ENCODE measurements at places on chromosomes 6 and 20.

GRCh38 chr6:56842686-56843475 is 112.0 kb upstream of the BEND6 start:
- peak; percentile 78 for DNase-seq

DNA sequence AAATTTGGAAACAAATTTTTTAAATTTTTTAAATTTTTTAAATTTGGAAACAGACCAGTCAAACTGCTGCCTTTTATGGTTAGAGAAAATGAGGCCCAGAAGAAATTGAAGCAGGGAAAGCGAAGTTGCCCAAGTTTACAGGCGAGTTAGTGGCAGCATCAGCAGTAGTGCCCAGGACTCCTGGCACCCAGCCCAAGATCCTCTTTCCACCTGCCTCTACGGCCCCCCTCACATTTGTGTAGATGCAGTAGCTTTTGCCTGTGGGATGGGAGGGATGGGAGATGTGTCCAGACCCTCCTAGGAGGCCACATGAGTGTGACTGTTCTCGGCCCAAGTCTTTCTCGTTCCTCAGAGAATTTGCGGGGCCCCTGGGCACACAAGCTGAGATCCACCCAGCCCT is 49.8 kb downstream of the HNF4A start:
- no peak for DNase-seq

- peak; percentile 41 for DNase-seq
Observed at GRCh38 chr20:39249798-39250197, 287.7 kb downstream of the DHX35 start.

GRCh38 chr20:8709627-8710026 is 359.3 kb upstream of the PLCB4 start:
- no peak for DNase-seq

DNA sequence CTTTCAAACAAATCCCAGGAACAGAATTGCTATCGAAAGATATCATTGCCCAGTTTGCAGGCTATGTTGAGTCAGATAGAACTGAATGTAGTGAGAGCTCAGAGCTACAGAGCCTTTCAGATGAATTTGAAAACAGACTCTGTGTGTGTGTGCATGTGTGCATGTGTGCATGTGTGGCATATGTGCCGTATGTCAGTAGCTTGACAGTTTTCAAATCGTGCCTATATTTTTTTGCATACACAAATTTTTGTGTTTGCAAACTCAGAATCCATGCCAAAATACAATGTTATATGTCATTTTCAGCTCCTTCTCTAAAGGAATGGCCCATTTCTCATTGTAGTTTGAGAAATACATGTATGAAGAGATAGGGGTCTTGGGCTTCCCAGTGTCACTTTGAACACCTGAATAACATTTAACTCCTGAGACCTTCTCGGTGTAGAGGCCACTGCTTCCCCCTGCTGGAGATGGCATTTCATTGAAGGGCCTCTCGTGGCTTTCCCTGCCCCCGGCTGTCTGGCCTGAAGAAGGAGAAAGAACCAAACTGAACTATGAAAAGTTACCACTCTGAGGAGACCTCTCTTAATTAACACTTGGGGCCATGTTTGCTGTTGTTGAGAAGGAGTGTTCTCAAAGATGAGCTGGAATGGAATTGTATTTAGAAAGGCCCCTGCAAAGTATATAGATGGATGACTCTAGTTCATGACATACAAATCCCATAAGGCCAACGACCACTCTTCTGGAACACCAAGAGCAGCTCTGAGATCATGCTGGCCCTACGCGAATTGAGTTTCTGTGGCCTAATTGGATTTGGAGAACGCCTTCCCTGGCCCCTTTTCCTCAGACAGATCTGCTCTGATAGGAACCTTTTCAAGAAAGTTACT is 58.7 kb downstream of the VAPB start:
- DNase-seq = peak; percentile 71

- DNase-seq = no peak
Observed at GRCh38 chr6:122428781-122429180, 29.3 kb downstream of the HSF2 start.

DNA sequence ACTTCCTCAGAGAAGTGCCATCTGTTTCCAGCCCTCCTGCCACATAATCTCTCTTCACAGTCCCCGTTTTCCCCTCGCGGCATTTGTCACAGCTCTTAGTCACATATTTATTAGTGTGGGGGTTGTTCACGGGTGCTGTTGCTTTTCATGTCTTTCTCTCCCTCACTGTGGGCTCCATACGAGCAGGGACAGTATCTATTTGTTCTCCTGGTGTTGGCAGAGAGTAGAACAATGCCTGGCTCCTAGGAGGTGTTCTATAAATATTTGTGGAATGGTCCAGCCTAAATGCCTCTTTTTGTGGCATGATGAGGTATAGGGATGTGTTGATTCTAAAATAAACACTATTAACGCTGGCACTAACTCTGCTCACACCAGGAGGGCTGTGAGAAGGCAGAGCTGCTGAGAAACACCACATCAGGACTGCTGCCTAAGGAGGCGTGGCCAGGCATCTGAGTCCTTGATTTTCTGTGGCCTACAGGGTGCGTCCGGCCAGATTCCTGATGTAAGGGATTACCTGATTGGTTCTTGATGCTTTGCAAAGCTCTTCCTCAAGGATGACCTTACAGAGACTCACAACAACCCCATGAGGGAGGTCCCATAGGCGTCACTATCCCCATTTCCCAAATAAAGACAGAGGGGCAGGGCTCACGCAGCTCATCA is 219.8 kb upstream of the ARID1B start:
- peak; percentile 98 for DNase-seq

GRCh38 chr6:106731144-106731842 is 101.9 kb downstream of the QRSL1 start:
- no peak for DNase-seq

- no peak for DNase-seq
Observed at GRCh38 chr6:142376115-142376514, 74.3 kb downstream of the ADGRG6 start.

DNA sequence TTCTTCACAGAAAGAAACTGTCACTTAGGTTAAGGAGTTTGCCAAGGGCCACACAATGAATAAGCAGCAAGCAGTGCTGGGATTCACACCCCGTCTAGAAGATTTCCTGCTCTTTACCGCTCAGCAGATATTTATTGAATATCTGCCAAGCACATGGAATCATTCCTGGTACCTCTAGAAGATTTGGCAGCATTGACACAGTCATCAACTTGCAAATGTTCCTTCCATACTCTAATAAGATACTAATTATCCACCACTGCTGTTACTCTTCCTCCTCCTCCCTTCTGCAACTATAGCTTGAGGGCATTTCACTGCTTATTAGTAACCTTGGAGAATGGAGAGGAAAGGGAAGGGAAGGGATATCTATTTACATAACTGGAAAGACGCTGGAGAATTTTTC is 13.0 kb downstream of the MOXD1 start:
- DNase-seq = no peak

- DNase-seq = no peak
Observed at GRCh38 chr6:4719491-4719890, 56.7 kb upstream of the CDYL start.

DNA sequence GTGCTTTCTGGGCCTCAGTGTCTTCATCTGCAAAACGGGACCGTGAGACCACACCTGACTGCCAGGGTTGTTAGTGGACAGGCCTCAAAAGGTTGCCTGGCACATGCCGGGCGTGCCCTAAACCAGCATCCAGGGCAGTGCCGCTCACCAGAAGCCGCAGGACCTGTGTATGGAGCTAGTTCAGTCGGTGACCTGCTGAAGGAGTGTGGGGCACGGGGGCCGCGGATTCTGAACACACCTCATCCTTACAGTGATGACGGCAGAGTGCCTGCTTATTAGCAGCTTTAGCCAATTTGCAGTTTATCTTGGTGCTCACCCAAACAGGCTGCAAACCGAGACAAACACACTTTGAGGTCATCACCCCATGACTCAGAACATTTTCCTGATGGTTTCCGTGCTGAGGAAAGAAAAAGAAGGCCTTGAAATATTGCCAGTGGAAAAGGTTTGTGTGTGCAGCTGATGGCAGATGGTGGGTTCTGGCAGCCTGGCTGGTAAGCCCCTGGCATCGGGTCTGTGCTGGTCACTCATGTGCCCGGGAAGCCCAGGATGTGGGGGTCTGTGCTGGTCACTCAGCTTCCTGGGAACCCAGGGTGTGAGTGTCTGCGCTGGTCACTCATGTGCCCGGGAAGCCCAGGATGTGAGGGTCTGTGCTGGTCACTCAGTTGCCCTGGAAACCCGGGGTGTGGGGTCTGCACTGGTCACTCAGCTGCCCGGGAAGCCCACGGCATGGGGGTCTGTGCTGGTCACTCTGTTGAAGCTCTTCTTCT is 153.8 kb downstream of the ERMARD start:
- DNase-seq = peak; percentile 24

DNA sequence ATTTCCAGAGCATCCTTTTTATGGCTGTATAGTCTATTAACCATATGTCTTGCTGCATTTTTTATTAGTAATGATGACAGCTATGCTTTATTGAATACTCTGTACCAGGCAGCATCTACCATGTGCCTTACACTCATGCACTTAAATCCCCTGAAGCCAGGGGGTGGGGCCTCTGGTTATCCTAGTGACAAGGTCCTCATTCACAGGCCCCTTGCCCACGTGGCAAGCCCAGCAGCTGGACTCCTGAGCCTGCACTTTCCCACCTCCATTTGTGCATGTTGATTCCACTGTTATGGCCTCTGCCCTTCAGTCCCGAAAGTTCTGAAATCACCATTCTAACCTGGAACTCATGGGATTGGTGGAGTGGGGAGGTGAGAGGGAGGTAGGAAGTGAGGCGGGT is 22.3 kb downstream of the ACTR5 start:
- no peak for DNase-seq

- DNase-seq = no peak
Observed at GRCh38 chr6:98241630-98242029, 592.7 kb upstream of the POU3F2 start.

DNA sequence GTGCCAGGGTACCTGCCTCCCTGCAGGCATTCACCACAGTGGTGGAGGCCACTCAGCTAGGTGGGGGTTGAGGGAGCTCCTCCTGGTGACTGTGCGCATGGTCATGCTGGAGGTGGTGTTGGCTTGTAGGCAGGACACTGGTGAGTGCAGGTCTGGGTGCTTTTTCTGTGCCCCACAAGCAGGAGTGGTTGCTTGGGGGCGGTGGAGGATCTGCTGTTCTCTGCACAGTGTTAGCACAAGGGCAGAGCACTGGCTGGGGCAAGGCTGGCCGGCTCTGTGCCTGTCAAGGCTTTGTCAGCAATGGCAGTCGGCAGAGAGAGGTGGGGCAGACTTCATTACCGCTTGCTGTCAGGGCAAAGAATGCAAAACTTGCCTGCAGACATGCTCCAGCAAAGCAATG is 632.1 kb upstream of the ID4 start:
- DNase-seq = no peak

GRCh38 chr6:113813142-113813541 is 44.0 kb upstream of the MARCKS start:
- peak; percentile 10 for DNase-seq

DNA sequence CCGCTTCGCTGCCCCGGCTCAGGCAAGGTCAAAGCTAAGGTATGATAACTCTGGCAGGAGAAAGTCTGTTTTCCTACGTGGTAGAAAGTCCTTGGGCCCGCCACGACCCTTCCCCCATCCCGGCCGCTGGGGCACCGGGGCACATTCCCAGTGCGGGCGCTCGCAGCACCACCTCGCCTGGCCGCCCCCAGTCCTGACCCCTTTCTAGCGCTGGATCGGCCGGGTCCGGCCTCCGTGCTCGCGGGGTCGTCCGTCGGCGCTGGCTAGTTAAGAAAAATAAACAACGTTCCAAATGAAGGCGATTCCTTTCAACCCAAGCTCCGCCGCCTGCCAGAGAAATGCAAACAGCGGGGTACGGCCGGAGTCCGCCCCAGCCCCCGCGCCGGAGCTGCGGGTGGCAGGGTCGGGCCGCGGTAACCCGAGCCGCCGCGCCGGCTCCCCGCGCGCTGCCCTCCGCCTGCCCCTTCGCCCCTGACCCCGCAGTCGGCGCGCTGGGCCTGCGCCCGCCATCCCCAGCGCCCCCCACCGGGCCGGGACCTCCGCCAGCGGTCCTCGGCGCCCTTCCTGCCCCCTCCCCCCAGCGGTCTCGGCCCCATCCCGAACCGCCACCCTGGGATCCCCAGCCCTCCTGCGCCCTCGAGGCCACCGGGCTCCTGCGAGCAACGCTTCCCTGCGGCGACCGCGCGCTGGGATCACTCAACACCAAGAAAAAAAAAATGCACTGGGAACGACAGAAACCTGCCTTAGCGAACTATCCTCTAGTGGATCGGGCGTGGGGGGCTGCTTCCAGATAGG is 37.6 kb downstream of the NCR2 start:
- DNase-seq = peak; percentile 9

DNA sequence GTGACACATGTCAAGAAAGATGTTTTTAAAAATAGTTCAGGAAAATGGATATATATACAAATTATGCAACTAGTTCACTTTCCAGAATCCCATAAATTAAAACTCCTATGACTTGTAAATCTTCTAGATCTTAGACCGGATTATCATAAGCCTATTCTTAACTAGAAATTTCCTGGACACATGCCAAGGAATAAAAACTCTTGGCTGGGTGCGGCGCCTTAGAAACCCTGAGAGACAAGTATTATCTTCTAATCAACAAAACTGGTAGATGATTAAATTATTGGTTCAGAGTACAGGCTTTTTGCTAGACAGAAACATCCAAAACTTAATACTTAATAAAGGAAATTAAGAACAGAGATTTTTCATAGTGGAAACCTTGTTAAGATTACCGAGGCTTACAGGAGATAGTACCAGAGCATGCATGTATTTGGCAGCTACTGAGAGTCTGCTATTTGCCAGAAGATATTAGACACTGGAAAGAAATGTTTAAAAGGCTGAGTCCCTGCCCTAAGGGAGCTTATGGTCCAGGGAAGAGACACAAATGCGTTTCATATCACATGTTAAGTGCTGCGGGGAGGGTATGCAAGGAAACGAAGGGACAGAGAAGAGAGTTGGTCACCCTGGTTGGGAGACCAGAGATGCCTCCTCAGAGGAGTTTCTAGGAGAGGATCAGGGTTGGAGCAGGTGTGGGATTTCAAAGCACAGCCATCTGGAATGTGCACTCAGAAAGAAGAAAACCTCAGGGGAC is 46.5 kb upstream of the IFNGR1 start:
- no peak for DNase-seq

DNA sequence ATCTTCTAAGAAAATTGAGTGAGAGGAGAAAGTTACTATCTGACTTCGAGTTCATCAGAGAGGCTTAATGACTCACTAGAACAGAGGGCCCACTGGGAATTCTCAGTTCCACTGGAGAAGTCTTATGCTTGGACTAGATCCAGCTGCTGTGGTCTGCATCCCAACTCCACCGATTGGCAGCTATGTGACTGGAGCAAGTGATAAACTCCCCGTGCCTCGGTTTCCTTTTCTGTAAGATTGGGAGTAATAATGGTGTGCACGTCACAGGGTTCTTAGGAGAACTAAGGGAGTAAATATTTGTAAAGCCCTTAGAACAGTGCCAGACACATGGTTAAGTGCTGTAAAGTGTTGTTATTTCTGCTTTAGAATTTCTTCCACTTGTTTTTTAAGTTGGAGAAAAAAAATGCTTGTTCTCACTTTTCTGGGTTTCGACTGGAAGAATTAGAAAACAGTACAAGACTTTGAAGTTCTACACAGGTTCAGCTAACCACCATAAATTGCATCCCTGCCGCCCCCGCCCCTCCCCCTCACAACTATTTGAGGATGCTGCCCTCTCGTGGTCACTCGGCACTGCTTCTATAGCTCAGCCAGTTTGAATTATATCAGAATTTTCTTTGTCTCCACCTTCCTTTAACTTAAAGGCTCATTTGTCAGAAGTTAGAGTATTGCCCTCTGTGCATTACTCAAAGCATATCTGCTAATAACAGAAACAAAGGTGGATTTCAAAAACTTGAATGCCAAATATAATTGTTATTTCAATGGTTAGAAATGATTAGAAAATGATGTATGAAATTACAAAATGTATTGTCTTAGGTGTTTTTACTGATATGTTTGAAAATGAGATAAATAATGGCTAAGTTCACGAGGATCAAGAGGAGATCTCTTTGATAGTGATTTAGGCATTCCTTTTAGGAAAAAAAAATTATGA is 95.0 kb upstream of the IFNGR1 start:
- DNase-seq = peak; percentile 81
